ENCODE measurements at places on chromosomes 5 and 9.

DNA sequence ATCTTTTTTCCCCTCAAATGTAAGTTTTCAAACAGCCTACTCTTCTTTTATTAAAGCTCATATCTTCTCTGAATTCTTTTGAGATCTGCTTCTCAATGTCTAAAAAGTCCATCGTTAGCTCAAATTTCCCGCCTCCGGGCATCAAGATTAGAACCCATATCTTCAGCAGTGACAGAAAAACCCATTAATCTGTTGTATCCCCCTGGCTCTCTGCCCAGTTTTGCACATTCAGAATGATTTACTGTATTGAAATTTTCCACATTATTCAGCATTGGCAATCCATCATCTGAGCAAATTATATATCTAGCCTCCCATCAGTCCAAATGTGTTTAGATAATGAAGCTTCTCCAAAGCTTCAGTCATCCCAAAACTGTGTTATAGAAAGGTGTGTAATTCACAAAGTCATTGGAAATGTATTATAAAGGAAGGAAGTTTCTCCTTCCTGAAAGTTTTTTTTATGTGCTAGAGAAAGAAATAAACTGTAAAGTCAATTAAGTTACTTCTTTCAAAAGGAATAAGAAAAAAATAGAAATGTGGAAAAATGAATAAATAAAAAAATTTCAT lies 849.9 kb downstream of the MAT2B start:
- DNase-seq = no peak

GRCh38 chr5:111749303-111750026 lies 7.5 kb downstream of the NREP start:
- DNase-seq = no peak

- DNase-seq = no peak
Measured at GRCh38 chr5:80619086-80619485, 35.4 kb upstream of the MSH3 start.

DNA sequence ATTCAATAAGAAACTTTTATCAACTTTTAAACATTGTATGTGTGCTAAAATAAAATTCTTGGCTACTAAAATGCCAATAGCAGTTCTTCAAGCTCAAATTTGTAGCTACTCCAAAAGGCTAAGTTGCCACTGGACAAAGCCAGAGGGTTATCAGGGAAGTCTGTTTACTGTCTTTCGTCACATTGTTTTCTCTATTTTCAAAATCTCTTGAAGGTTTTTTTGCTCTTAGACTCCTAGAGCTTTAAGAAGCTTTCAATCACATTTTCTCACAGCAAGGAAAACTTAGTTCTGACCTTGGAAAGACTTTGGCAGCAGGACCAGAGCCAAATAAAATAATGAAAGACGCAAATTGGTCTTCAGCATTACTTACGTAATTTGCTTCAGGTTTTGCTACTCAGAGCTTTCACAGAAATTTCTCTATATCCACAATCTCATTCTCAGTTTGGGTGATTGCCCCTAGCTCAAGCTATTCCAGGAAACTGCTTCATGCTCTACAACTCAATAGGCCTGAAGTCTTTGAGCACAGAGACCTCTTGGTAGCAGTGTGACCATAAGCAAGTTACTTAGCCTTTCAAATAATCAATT lies 257.7 kb downstream of the GABRG2 start:
- DNase-seq = no peak

- DNase-seq = no peak
Measured at GRCh38 chr5:154228696-154229095, 38.2 kb downstream of the GALNT10 start.

GRCh38 chr5:108251350-108251749 lies 130.5 kb downstream of the FBXL17 start:
- no peak for DNase-seq

- DNase-seq = no peak
Measured at GRCh38 chr9:2833096-2833495, 10.8 kb downstream of the PUM3 start.

GRCh38 chr9:96413302-96414221 lies 4.6 kb downstream of the ZNF367 start:
- DNase-seq = no peak

DNA sequence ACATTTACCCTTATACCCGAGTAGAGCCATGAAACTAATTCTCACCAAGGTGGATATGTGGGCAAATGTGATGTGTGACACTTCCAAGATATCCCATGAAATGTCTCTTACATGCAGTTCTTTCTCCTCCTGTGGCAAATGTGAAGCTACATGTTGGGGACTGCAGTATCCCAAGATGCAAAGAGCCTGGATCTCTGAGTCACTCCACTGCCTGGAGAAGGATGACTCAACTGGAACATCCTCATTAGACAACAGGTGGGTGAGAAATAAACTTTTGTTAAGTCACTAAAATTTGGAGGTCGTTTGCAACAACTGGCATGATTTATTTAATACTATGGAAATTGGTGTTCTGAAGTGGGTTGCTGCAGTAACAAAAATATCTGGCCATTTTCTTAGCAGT lies 36.5 kb upstream of the TENT4A start:
- DNase-seq = no peak

- no peak for DNase-seq
Measured at GRCh38 chr5:81250004-81250403, 16.9 kb downstream of the CKMT2 start.

GRCh38 chr9:35915681-35916294 lies 6.5 kb downstream of the SPAAR start:
- no peak for DNase-seq

DNA sequence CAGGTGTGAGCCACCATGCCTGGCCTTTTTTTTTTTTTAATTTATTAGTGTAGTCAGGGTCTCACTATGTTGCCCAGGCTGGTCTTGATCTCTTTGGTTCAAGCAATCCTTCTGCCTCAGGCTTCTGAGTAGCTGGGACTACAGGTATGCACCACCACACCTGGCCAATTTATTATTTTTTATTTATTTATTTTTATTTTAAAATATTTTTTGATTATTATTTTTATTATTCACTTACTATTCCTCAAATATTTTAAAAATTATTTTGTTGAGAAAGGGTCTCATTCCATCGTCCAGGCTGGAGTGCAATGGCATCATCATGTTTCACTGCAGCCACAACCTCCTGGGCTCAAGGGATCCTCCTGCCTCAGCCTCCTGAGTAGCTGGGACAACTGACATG lies 49.7 kb upstream of the CHD1 start:
- no peak for DNase-seq

DNA sequence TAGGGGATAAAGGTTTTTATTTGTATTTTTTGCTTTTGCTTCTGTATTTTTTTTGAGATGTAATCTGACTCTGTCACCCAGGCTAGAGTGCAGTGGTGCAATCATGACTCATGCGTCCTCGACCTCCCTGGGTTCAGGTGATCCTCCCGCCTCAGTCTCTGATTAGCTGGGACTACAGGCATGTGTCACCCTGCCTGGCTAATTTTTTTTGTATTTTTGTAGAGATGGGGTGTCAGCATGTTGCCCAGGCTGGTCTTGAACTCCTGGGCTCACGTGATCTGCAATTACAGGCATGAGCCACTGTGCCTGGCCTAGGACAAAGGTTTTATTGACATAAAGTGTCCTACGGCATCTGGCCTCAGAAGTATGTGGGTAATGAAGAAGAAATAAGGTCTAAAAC lies 297.1 kb upstream of the C9orf72 start:
- DNase-seq = no peak

GRCh38 chr9:133673258-133673655 lies 37.1 kb downstream of the DBH start:
- no peak for DNase-seq

DNA sequence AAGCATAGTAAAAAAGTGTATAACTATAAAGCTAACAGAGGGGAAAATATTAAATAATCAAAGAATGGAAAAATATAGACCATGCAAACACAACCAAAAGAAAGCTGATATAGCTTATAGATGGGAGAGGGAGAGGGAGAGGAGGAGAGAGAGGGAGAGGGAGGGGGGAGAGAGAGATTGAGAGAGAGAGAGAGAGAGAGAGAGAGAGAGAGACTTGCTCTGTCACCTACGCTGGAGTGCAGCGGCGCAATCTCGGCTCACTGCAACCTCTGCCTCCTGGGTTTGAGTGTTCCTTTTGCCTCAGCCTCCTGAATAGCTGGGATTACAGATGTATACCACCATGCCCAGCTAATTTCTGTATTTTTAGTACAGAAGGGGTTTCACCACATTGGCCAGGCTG lies 110.6 kb downstream of the RAPGEF6 start:
- DNase-seq = no peak

DNA sequence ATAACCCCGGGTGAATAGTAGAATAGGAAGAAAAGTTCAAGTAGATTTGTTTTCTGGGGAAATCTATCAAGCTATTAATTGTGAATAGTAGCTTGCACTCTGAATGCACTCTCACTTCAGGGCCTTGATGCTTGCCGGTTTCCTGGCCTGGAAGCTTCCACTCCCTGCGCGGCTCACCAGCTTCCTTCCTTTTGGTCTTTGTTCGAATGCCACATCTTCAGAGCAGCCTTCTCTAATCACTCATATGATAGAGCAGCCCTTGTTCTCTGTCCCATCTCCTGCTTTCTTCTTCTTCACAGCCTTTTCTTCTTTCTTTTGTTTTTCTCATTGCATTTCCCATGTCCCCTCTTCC lies 146.7 kb downstream of the MAST4 start:
- DNase-seq = no peak

- DNase-seq = no peak
Measured at GRCh38 chr5:111478266-111478665, 34.1 kb downstream of the STARD4 start.

DNA sequence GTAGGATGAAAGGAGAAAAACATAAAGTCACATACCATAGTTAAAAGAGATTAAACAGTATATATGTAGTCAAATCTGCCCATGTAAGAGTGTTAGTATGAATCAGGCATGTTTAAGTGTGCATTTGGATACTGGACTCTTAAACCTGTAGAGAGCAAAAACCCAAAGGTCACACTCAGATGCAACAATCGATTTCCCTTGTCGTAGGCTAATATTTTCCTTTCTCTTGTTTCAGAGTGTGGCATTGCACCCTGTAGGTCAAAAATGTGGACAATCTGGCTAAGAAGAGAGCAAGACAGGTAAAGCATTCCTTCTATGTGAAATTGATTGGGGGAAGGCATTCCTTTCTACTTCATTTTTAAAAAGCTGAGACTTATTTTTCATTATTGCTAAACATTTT lies 8.9 kb downstream of the JAKMIP2 start:
- no peak for DNase-seq

DNA sequence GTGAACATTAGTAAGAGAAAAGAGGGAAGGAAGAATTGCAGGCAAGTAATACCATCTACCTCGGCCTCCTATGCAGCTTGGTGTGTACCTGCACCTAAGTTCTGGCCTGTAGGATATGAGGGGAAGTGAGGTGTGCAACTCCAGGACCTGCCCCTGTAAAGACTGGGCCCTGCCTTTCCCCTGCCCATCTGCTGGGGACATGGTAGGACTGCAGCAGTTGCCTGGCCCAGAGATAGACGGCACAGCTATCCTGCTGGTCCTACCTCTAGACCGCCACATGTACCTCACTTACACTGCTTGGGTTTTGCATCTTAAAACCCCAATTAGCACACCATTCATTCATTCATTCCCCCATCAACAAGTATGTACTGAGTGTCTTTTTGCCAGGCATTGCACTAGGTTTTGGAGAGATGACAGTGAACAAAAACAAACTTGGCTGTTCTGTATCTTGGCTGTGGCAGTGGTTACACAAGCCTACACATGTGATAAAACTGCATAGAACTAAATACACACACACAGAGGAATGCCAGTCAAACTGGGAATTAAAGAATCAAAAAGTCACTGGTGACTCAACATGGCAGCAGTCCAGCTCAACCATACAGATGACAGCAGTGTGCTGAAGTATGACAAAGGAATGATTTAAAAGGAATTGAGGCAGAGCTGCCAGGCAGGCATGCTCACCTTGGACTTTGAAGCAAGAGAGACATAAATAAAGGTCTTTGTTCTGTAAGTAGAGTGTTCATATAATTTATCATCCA lies 23.3 kb upstream of the MGAT1 start:
- no peak for DNase-seq

- DNase-seq = no peak
Measured at GRCh38 chr9:16069671-16070454, 517.0 kb downstream of the CCDC171 start.

GRCh38 chr5:145872486-145872885 lies 328 bp downstream of the GRXCR2 start:
- DNase-seq = no peak

DNA sequence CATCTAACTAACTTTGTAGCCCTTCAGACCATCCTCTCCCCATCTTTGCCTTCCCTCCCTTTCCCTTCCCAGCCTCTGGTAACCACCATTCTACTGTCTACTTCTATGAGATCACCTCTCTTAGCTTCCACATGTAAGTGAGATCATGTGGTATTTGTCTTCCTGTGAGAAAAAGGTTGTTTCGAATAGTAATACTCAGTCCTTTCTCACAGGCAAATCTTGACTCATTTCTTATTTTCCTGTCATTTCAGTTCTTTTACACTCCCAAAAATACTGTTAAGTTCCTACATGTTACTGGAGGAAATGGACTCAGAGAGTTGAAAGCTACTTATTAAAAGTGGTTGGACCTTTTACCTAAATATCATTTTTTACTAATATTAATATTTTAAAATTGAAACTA lies 82.1 kb downstream of the SLF1 start:
- DNase-seq = no peak

DNA sequence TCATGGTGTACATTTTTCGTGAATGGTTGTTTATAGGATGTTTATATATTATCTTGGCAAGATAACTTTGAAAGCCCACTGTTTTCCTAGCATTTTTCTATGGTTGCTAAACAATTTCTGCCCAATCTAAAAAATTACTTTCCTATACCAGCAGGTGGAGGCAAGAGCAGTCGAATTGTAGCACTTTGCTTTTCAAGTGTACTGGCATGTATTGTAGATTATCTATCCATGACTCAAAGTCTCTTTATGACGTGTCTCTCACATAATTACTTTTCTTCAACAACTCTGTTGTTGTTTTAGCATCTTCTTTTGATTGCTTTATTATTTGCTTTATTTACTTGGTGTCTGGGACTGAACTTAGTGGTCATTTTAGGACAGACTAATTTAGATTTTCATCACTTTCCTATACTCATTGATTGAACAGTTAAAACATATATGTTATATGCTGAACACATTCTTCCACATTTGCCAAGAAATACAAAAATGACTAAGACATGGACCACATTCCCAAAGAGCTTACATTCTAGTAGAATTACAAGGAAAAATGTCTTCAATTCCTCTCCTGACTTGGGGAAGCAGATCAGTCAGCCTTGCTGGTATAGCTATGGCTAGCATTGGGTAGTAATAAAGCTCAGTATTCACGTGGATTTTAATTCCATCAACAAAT lies 20.7 kb downstream of the NLN start:
- DNase-seq = no peak

DNA sequence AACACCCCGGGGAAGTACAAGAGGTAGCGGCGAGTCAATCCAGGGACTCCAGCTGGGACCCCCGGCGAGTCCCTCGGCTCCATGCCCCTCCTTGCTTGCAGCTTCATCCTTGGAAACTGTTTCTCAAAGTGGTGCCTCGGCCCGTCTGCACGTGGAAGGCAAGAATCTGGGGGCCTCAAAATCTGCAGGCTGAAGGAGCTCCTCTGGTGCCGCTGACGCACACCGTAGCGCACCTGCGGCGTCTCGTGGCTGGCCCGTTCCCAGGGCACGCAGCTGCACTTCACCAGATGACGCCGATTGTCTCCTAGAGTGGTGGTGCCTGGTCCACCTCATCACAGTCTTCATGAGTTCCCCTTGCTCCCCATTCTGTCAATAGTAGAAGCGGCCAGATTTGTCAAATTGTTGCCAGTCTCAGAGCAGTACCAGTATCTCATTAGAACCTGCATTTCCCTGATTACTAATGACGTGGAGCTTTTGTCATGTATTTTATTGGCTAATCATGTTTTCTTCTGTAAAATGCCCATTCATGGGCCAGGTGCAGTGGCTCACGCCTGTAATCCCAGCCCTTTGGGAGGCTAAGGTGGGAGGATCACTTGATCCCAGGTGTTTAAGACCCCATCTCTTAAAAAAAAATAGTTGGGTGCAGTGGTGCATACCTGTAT lies 38.6 kb downstream of the GTF3C4 start:
- DNase-seq = no peak

Data from left renal pelvis (tissue), 4 donors.